ENCODE measurements at places on chromosomes 1 and 21.

DNA sequence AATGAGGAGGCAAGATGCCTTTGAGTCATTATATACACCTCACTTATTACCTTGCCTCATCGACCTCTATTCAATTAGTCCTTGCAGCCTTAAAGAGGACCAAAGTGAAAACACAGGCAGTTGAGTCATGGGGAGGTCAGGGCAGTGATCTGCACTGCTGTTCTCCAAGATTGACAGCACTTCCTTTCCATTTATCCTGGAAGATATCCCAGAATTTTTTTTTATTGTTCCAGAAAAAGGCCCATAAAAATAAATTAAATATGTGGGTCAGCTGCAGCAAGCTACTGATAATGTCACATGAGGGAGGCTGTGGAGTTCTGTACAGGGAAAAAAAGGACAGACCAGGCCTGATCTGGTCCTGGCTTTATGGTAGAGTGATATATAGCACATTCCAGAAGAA lies 33.2 kb upstream of the CDC42BPA start:
- DNase-seq = no peak

- DNase-seq = no peak
Measured at GRCh38 chr1:168636642-168637111, 60.3 kb downstream of the XCL1 start.

- no peak for DNase-seq
Measured at GRCh38 chr1:193402037-193402436, 215.6 kb upstream of the B3GALT2 start.

- DNase-seq = no peak
Measured at GRCh38 chr1:1788136-1788535, 9.9 kb upstream of the NADK start.

- DNase-seq = no peak
Measured at GRCh38 chr21:26117972-26118367, 52.6 kb downstream of the APP start.

- DNase-seq = no peak
Measured at GRCh38 chr21:36747815-36748383, 49.0 kb downstream of the SIM2 start.

- peak; percentile 37 for DNase-seq
Measured at GRCh38 chr1:18344755-18345154, 136.0 kb upstream of the KLHDC7A start.

DNA sequence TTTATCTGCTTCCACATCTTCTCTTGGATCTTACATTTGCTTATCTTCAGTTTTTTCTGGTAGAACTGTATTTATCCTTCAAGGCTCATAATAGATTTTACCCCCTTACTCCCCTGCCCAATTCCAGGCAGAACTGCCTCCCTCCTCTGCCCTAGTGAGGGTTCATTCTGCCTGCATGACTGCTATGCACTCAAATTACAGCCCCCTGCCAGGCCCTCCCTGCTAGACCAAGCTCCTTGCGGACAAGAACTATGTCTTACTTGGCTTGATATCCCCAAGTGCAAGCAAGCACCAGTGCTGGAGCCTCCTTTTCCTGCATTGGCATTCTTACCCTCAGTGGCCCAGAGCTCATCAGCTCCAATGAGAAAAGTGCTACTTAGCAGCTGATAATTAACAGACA lies 18.1 kb downstream of the MAPKAPK2 start:
- DNase-seq = no peak

- DNase-seq = no peak
Measured at GRCh38 chr1:113401728-113402127, 11.4 kb downstream of the MAGI3 start.

GRCh38 chr1:13604176-13604575 lies 20.5 kb downstream of the PDPN start:
- DNase-seq = no peak

DNA sequence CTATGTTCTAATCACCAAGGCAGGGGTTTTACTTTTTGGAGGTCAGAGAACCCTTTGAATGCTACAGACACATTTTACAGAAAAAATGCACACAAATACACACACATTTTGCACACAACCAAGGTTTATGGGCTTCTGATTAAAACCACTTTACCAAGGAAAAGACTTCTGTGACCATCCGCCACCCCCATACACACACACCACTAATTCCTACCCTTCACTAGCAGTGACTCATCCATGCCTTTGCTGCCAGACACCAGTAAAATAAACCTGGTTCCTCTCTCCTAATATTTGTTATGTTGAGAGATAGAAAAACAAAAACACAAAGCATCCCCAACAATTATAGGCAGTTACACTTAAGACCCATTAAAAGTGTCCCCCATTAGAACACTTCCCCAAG lies 12.9 kb downstream of the PIGM start:
- DNase-seq = no peak

DNA sequence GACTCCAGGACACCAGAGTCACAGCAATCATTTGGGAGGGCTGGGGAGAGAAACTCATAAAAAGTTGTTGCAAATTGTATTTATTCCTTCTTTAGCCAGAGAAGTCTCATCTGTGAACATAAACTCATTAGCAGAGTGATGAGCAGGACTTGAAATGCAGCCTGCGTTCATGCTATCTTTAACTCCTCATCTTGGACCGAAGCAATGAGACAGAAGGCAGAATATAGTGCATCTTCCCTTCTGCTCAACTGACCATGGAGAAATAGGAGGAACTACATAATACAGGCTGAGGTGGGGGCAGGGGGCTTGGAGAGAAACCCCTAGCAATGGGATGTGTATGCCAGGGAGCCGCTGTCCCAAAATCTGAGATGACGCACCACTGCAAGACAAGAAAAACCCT lies 121.8 kb upstream of the AJAP1 start:
- DNase-seq = no peak

Measured in T47D (cell line).